Activated T-cell treated with anti-CD3 and anti-CD28 coated beads, Interleukin-2, amount 50 U/mL, for 72 hours (primary cell): ENCODE measurements at places on chromosomes 12 and 14. TPM values are rescaled to one million over a fixed set of nuclear protein-coding genes. Genes with fewer than 3 reads are reported as not detected.

DNA sequence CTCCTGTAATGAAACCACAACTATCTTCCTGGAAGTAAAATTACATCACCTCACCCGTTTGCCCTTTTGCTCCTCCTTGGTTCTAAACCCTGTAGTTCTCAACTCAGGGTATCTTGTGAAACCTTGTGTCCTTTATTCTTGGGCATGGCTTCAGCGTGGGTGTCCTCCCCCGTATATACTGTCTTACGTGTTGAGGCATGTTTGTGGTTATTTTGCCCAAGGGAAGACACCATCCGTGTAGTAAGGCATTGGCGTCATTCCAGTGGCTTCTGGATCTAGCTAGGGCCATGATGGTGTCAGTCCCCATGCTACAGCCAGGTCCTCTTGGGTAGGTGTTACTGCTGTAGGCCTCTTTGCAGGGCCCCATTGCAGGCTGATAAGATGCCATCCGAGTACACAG lies 115.4 kb downstream of the ZFP36L1 start:
- no peak overlapping the region for H3K4me3 ChIP-seq
- no peak overlapping the region for H3K27ac ChIP-seq
- no peak for DNase-seq
- no peaks in the 10 kb centered on the region for H3K36me3 ChIP-seq
- peaks cover 21% of the 10 kb centered on the region for H3K4me1 ChIP-seq

- no peak overlapping the region for H3K27ac ChIP-seq
- no peaks in the 10 kb centered on the region for H3K36me3 ChIP-seq
- no peak overlapping the region for H3K4me3 ChIP-seq
- no peaks in the 10 kb centered on the region for H3K27me3 ChIP-seq
- no peak for DNase-seq
Observed at GRCh38 chr12:130121226-130122000, 40.9 kb upstream of the FZD10 start.

DNA sequence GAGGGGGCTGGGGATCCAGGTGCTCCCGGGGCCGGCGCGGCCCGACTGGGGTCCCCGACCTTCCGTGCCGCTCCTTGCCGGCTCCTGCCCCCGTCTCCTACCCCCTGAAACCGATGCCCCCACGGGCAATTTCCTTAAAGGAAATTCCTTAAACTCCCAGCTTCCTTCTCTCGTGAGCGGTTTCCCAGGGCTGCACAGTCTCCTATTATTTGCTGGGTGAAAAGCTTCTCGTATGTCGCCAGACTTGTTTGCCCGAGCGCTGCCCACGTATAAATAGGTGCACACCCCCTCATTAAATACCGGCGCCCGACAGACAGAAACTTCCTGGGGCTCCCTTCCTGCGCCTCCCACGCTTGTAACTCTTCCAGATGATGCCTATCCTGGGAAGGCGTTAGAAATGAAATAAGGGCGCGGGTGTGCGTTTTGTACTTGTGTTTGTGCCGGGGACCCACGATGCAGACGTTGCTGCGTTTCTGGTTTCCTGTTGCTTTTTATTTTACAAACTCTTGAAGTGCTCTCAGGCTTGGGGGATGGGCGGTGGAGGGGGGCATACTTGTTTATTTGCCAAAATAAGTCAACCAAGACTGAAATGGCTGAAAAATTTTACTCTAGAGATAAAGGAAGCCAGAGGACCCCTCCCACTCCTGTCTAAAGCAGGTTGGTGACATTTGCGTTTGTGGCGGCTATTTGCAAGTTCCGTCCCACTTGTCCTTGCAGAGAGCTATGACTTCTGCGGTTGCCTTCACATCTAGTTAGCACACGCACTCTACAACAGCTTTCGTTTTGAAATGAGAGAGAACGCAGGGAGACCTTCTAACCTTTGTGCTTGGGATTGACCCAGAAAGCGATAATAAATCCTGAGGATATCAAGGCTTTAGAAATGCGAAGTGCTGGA lies 1.0 kb downstream of the HIP1R start:
- peak overlapping the region; percentile 74 for H3K27ac ChIP-seq
- H3K4me3 ChIP-seq, result peak overlapping the region; percentile 95
- DNase-seq, result peak; percentile 75
- peaks cover 4% of the 10 kb centered on the region for H3K36me3 ChIP-seq

Gene STX2
- 13.2 TPM for total RNA-seq

- no peaks in the 10 kb centered on the region for H3K4me1 ChIP-seq
- DNase-seq, result no peak
- H3K27me3 ChIP-seq, result peaks cover 4% of the 10 kb centered on the region
- H3K27ac ChIP-seq, result no peak overlapping the region
- no peak overlapping the region for H3K4me3 ChIP-seq
Observed at GRCh38 chr12:5307065-5307464, 124.8 kb upstream of the NTF3 start.

Gene HRK
- not detected for total RNA-seq

- no peak for DNase-seq
- H3K27me3 ChIP-seq, result no peaks in the 10 kb centered on the region
- H3K36me3 ChIP-seq, result peaks cover 5% of the 10 kb centered on the region
- peak overlapping the region; percentile 13 for H3K27ac ChIP-seq
- peaks cover 24% of the 10 kb centered on the region for H3K4me1 ChIP-seq
Observed at GRCh38 chr14:103480595-103480994, 42.0 kb downstream of the CKB start.

Gene TDRD9
- 1.6 TPM for total RNA-seq

GRCh38 chr12:30533558-30534265 lies 162.0 kb downstream of the IPO8 start:
- no peaks in the 10 kb centered on the region for H3K36me3 ChIP-seq
- H3K4me3 ChIP-seq, result no peak overlapping the region
- no peak overlapping the region for H3K27ac ChIP-seq
- H3K27me3 ChIP-seq, result peaks cover 4% of the 10 kb centered on the region
- no peak for DNase-seq

Gene PLEKHD1
- 0.12 TPM for total RNA-seq

Gene DUSP16
- total RNA-seq, result 105 TPM

Gene GPR68
- 18.9 TPM for total RNA-seq

DNA sequence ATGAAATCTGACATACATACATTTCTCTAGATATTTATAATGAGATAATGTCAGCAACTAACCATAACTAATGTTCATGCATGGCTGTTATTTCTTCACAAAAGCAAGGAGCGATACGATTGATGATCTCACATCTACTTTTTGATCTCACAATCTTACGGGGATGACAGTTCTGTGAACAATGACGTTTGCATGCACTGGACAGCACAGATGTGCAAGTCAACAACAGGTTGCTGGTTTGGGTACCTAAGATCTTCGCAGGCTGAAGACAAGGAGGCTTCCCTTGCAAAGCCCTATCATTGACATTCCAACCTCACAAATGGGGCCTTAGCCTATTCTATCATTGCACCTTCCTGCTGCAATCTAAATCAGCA lies 53.6 kb downstream of the C12orf42 start:
- no peak overlapping the region for H3K4me3 ChIP-seq
- peaks cover 19% of the 10 kb centered on the region for H3K4me1 ChIP-seq
- peak overlapping the region; percentile 69 for H3K27ac ChIP-seq
- no peaks in the 10 kb centered on the region for H3K36me3 ChIP-seq

- DNase-seq, result no peak
- no peaks in the 10 kb centered on the region for H3K4me1 ChIP-seq
- H3K27me3 ChIP-seq, result peaks cover 30% of the 10 kb centered on the region
- no peaks in the 10 kb centered on the region for H3K36me3 ChIP-seq
- H3K27ac ChIP-seq, result no peak overlapping the region
Observed at GRCh38 chr12:117882181-117882580, 86.6 kb downstream of the KSR2 start.
